ENCODE measurements at places on chromosomes 7 and 10.
A peak's percentile ranks its signal among the peaks of the same experiment; 100 is the strongest.

- DNase-seq: no peak
Observed at GRCh38 chr7:82964150-82964882, 198.4 kb downstream of the PCLO start.

DNA sequence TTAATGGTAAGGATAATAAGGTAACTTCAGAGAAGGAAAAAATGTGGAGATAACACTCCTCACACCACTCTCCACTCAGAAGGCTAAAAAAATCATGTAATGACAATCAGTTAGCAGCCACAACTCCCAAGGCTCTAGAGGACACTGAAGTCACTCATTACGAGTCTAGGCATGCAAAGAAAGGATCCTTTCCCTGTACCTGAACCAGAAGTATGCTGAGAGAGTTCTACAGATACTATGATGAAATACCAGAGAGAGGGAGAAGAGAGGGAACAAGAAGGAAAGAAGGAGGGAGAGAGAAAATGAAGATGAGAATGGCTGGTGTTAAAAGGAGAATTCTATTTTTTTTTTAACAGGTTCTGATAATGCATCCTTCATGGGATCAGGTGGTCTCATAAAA lies 224.3 kb upstream of the PLXNA4 start:
- DNase-seq: no peak

DNA sequence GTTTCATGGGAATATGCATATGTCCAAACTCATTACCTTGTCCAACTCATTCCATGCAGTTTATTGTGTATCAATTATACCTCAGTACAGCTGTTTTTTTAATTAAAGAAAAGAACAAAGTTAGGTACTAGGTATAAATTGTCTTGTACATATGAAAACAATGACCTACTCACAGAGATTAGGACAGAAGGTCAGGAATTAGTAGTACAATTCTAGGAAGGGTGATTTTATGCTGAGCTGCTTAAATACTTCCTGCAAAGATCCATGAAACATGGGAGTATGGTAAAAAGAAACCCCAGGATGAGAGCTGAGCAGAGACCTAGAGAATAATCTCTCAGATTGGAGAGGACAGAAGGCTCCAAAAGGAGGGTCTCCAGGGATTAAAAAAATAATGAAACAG lies 13.8 kb upstream of the KDM7A start:
- DNase-seq: no peak

DNA sequence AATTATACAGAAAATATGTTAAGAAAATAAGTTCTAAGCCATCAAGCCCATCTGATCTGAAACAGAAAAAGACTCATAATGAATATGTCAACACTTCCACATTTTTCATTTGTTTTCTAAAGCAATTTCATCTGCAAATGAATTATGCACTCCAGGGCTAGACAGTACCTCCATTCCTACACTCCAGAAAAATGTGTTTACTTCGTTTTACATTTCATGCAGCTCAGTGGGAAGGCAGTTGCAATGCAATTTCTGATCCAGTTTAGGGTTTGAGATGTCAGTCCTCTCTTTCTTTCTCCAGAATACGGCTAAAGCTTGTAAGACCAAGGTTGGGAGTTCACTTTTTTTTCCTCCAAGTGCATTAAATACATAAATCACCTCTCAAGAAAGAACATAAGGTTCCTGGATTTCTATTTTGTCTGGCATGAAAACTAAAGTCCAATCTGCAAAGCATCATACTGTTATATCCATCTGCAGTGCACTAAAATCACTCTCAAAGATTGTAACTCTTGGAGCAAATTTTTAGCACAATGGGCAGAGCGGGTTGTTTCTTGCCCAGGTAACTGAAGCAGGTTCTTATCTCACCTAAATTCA lies 348.8 kb upstream of the C7orf33 start:
- no peak for DNase-seq

GRCh38 chr10:130751106-130751840 lies 560.2 kb downstream of the TCERG1L start:
- DNase-seq: no peak

- DNase-seq: peak; percentile 19
Observed at GRCh38 chr10:131635564-131636015, 265.2 kb upstream of the PPP2R2D start.

- DNase-seq: no peak
Observed at GRCh38 chr7:108985037-108985436, 415.4 kb downstream of the DNAJB9 start.

GRCh38 chr7:128112781-128113221 lies 81.6 kb upstream of the LRRC4 start:
- no peak for DNase-seq

DNA sequence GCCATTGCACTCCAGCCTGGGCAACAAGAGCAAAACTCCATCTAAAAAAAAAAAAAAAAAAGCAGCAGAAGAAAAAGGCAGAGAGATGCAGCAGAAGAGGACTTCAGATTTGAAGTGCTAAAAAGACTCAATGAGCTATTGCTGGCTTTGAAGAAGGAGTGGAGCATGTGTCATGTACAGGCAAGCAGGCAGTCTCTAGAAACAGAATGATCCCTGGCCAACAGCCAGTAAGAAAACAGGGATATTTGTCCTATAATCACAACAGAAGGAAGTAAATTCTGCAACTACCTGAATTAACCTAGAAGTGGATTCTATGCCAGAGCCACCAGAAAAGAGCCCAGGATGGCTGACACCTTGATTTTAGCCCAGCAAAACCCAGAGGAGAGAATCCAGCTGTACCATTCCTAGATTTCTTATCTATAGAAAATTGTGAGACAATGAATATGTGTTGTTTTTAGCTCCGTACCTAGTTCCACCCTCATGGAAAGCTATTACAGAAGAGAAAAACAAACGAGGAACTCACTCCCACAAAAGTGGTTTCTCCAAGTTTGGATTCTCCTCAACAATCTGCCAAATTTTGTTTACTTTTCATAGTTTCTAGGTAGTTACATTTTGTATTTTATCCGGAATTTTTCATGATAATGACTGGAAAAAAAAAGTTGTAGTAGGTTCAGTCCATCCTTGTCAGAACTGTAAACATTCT lies 198.2 kb upstream of the GNAI1 start:
- no peak for DNase-seq

GRCh38 chr10:49132362-49132737 lies 1.5 kb downstream of the FAM170B start:
- DNase-seq: no peak
